Epithelial cell of proximal tubule (primary cell): ENCODE measurements at places on chromosomes 11 and 22. TPM values are rescaled to one million over a fixed set of nuclear protein-coding genes. Genes with fewer than 3 reads are reported as not detected.
A peak's percentile ranks its signal among the peaks of the same experiment; 100 is the strongest.

PYGM gene
- not detected in 2 replicates for total RNA-seq

KCNQ1OT1 gene
- total RNA-seq, result 0.14 and 0.63 TPM in 2 replicates

RNF121 gene
- total RNA-seq, result 9.3 and 28.6 TPM in 2 replicates

C11orf52 gene
- 4.0 and 5.0 TPM in 2 replicates for total RNA-seq

HEPACAM gene
- total RNA-seq, result under 0.01 TPM in 1 of 2 replicates, not detected in the other

DNA sequence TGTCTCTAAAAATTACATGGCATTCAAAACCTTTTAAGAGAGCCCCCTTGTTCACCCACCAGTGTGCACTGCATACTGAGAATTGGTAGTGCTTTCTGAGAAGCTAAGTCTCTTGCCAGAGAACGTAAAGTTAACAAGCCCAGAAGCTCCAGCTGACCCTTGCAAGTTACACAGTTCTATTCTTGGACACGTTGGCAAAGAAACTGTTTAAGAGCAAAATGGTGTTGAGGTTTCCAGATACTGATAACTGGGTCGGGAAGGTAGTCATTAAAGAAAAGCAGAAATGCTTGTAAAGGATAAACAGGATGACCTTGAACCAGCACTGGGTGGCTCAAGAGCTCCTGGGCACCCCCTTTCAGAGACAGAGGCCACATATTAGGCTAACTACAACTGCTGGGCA, 284.8 kb downstream of the CADM1 start:
- DNase-seq, result no peak

GRCh38 chr11:122843281-122844141, 5.2 kb downstream of the CRTAM start:
- no peak for DNase-seq

- no peak for DNase-seq
Measured at GRCh38 chr22:24390576-24390975, 36.8 kb upstream of the ADORA2A start.

DNA sequence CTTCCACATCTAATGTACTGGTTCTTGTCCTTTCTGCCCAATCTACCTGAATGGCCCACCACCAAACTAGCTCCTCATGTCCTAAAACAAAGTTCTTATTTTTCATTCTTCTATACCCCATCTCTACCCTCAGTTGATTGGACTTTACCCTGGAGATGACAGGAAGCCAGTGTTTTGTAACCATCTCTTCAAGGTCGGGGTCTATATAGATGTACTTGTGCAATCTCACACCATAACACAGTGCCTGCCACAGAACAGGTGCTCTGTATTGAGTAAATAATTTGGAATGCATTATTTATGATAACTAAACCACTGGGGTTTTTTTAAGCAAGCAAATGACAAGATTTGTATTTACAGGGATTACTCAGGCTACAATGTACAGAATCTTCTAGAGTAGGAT, 76.7 kb upstream of the FAM181B start:
- no peak for DNase-seq

- no peak for DNase-seq
Measured at GRCh38 chr22:19799322-19800190, 39.0 kb downstream of the TBX1 start.

DNA sequence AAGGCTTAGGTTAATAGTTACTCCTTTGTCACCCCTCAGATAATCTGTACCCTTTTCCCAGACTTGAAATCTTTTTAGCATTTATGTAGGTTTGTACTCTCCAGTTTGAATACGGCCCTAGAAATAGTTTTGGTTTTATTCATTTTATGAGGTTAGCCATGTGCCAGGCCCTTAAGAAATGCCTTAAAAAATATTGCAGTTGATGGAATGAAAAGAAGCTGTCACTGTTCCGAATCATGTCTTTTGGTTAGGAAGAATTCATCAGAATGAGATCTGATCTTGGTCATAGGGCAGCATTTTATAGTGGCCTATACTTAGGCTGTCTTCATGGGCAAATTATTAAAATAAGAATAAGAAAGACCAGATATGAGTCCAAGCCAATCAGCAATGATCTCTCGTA, 14.8 kb upstream of the PRSS23 start:
- DNase-seq, result no peak

- DNase-seq, result no peak
Measured at GRCh38 chr11:4607096-4607495, 935 bp downstream of the TRIM68 start.

- DNase-seq, result no peak
Measured at GRCh38 chr22:37546437-37547250, 13.6 kb upstream of the CDC42EP1 start.

- no peak for DNase-seq
Measured at GRCh38 chr22:48803171-48803947, 1024.3 kb downstream of the BRD1 start.

- no peak for DNase-seq
Measured at GRCh38 chr11:908273-908672, 2.3 kb downstream of the CHID1 start.

GRCh38 chr22:41511521-41511968, 32.7 kb downstream of the POLR3H start:
- no peak for DNase-seq

DNA sequence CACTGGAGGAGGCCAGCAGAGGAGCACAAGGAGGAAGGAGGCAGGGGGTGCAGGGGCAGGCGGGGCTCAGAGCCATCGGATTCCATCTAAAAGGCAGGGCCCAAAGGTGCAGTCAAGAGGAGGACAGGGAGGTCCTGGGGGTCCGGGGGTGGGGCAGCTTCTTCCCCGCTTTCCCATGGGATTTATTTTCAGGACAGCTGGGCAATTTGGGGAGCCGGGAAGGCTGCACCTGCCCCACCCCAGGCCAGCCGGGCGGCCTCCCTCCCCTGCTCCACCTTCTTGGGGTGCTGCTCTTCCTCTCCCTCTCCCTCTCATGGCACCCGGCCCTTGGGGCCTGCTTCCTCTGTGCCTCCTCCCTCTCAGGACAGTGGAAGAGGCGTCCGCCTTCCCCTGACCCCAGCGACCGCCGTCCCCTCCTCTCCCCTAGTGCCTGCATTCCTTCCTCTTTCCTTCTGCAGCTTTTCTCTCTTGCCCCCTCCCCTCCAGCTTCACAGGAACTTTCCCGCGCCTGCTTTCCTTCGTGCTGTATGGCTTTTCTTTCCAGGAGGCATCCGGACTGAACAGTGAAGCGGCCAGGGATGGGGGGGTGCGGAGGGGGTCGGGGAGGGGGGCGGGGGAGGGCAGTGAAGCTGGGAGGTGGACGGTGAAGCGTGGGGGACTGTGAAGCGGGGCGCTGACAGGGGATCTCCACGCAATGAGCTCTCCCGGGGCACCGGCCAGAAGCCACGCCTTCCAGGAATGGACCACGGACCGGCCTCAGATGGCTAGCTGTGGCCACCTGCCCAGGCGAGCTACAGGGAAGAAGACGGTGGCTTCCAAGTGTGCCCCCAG, 26.9 kb downstream of the APOBEC3H start:
- no peak for DNase-seq

GRCh38 chr22:40904101-40904500, 42.2 kb upstream of the DNAJB7 start:
- no peak for DNase-seq

DNA sequence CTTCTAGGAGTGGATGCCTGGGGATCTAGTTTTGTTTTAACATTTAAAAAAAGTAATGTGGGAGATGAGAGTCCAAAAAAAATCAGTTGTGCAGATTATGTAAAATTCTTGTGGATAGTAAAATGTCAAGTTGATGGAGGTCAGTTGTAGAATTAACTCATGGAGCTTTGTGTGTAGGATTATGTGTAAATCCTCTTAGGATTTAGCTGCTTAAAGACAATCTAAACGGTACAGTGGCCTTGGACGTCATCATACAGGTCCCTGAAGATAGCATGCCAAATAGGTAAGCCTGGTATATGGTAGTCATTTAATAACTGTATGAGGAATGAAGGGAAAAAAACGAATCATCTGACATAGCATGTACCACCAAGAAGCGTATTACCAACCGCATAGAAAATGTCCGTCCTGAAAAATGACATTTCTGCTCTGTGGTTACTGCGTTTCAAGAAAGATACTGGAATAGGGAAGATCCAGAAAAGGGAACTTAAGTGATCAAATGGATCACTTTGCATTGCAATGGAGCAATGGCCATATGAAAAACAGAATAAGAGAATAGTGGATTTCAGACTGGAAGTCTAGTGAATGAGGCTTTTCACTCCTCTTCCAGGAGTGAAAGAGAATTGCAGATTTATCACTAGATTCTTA, 61.3 kb downstream of the BCL2L13 start:
- no peak for DNase-seq

GRCh38 chr11:73158356-73159051, 16.4 kb upstream of the FCHSD2 start:
- DNase-seq, result no peak

DNA sequence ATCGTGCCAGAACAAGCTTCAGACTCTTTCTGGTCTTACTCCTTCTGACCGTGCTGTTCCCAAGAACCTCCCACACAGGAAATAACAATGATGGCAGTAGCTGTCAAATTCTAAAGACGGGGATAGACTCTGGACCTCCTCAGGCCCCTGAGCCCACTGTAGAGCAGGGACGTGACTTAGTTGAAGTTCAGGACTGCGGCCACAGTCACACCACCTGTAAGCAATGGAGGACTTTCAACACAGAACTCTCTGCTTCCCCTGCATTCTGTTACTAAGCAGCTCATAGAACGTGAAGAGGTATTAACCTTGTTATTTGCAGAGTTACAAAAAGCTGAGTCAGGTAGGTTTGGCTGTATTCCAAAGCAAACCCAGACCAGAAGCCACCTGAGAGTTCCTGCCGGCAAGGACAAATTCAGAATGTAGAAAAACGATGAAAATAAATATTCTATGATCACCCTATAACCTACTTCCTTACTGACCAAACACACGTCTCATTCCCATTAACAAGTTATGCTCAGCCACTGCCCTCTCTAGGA, 12.7 kb downstream of the TMEM45B start:
- no peak for DNase-seq

- DNase-seq, result no peak
Measured at GRCh38 chr11:45730014-45730413, 64.6 kb upstream of the CHST1 start.

DNA sequence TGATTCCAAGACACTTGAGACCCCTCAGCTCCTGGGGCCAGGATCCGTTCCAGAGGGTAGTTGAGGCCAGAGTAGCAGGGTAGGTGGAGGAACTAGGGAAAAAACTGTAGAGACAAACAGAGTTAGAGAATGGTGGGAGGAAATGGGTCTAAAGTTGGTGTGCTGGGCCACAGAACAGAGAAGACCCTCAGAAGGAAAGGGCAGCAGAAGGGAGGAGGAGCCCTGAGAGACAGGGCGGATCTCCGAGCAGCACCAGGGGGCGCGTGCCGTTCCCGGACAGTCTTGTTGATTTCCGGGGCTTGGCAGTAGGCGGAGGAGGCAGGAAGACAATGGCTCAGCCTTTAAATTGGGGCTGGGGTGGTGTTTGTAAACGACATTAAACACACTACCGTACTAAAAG, 2.4 kb upstream of the CECR2 start:
- DNase-seq, result no peak

GRCh38 chr22:31754813-31755212, 994 bp downstream of the DEPDC5 start:
- DNase-seq, result no peak

DNA sequence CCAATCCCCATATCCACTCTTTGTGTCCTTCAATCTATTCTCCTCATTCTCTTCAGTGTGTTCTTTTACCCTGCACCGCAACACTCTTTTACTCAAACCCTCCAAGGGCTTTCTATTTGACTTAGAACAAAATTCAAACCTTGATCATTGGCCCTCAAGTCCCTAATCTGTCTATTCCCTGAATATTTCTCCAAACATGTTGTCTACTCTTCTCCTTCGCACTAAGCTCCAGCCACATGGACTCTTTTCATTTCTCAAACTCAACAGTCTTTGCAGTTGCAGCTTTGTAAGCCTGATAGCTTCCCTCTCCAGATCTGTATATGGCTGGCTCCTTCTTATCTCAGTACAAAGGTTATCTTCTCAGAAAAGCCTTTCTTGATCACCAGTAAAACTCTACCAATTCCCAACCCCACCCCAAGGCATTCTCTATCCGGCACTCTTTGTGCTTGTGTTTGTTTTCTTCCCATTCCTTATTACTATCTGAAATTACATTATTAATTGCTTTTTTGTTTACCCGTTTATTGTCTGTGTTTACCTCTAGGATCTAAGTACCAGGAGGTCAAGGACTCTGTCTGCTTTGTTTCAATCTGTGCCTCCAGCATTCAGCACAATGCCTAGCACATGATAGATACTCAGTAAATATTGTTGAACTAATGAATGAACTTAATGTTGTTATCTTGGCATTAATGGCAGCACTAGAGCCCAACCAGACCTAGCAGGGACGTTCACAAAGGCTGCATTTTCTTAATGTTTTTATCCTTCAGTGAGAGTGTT, 147.4 kb downstream of the BBOX1 start:
- DNase-seq, result no peak

DNA sequence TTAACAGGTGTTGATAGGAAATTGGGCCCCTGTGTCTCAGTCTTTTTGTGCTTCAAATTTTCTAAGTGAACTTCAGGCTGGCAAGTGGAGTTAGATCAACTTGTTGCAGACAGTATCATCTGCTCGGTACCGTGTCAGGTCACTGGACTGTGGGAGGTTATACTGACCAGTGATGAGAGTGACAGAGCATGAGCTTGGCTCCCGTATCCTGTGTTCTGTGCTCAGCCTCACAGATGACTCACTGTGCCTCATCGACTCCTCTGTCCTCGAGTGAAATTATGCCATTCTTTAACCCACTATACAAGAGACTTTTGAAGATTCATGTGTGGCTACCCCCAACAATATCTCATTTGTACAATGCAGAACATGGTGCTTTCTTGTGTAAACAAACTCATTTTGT, 7.9 kb downstream of the GRAP2 start:
- DNase-seq, result peak; percentile 15

GRCh38 chr11:107710301-107710700, 1.6 kb downstream of the SLN start:
- no peak for DNase-seq

GRCh38 chr11:38598418-38598817, 2000.4 kb upstream of the RAG2 start:
- DNase-seq, result no peak

DNA sequence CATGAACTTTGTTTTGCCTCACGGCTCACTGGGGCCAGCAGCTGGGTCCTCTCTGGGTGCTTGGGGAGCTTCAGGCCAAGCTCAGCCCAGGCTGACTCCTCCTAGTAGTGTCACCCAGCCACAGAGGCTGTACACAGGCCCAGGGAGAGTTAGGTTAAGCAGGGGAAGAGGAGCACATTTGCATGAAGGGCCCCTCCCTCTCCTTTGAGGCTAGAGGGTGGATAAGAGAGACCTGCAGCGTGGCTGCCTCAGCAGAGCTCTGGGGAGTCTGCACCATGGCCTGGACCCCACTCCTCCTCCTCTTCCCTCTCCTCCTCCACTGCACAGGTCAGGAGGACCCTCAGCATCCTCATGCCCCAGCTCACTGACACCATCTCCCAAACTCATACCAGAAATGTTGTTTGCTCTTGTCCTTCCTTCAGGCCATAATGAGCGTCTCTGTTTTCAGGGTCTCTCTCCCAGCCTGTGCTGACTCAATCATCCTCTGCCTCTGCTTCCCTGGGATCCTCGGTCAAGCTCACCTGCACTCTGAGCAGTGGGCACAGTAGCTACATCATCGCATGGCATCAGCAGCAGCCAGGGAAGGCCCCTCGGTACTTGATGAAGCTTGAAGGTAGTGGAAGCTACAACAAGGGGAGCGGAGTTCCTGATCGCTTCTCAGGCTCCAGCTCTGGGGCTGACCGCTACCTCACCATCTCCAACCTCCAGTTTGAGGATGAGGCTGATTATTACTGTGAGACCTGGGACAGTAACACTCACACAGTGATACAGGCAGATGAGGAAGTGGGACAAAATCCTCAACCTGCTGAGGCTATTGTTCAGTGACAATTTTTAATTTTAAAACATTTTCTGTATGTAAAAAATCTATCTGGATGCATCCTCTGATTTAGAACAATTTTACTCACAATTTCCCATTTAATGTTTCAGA, 82.4 kb upstream of the VPREB1 start:
- no peak for DNase-seq
